Fibroblast of pulmonary artery (primary cell): ENCODE measurements at places on chromosomes 6 and 20.

DNA sequence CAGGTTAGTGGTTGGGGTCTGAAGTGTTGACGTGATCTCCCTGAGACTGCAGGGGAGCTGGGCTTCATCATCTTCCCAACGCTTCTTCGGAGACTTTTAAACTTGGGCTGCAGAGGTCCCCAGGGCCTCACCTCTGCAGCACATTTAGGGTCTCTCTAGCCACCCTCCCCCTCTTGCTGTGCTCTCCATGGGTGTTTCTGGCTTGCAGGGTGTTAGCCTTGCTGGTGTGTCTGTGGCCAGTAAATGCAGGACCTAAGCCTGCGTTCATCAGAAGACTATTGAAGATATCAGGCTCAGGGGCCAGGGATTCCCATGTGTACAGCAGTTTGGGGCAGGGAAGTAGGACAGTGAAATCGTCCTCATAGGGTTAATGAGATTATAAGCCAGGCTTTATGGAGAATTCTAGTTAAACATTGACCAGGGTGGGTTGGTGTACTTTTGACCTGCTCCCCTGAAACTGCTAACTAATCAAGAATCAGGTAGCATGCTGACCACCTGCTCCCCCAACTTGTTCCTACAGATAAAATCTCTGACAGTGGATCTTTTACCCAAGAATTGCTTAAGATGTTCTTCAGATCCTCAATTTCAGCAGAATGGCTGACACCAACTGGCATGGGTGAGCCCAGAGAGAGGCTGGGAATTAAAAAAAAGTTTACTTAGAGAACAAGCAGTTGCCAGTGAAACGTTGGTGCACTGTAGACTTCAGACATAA is 3.8 kb upstream of the DDO start:
- DNase-seq: no peak

- peak; percentile 54 for DNase-seq
Measured at GRCh38 chr6:113065611-113066010, 718.5 kb downstream of the RFPL4B start.

DNA sequence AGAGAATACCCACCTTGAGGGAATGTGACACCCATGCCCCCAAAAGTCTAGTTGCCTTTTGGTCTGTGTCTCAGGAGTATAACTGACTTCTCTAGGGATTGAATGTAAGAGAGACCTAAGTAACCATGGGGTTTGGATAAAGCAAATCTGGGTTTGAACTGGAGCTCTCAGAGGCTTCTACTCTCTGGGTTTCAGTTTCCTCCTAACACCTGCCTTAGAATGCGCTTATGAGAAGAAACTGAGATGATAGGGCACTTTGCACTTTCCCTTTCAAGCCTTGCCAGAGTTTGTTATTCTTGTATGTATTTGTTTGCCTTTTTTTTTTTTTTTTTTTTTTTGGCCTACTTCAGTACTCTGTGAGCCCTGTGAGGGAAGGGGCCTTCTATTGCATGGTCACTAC is 19.4 kb downstream of the SDHAF4 start:
- DNase-seq: no peak

GRCh38 chr6:5997420-5997987 is 9.2 kb downstream of the NRN1 start:
- no peak for DNase-seq
